NCI-H187 treated with DMSO at 0.1 percent for 48 hours (cell line): ENCODE measurements at places on chromosomes 1 and 21.

DNA sequence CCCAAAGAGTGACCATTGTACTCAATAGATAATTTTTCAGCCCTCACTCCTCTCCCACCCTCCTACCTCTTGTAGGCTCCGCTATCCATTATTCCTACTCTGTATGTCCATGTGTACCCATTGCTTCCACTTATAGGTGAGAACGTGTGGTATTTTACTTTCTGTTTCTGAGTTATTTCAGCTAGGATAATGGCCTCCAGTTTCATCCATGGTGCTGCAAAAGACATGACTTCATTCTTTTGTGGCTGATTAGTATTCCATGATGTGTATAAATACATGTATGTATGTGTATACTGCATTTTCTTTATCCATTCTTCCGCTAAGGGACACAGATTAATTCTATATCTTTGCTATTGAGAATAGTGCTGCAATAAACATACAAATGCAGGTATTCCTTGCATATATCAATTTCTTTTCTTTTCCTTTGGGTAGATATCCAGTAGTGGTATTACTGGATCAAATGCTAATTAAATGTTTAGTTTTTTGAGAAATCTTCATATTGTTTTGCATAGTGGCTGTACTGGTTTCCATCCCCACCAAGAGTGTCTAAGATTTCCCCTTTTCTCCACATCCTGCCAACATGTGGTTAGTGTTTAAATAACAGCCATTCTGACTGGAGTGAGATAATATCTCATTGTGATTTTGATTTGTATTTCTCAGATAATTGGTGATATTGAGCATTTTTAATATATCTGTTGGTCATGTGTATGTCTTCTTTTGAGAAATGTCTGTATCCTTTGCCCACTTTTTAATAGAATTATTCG, 4.9 kb downstream of the LY9 start:
- no peak for DNase-seq

- DNase-seq: no peak
These were observed 272.6 kb downstream of the S1PR1 start for GRCh38 chr1:101509370-101509769.

DNA sequence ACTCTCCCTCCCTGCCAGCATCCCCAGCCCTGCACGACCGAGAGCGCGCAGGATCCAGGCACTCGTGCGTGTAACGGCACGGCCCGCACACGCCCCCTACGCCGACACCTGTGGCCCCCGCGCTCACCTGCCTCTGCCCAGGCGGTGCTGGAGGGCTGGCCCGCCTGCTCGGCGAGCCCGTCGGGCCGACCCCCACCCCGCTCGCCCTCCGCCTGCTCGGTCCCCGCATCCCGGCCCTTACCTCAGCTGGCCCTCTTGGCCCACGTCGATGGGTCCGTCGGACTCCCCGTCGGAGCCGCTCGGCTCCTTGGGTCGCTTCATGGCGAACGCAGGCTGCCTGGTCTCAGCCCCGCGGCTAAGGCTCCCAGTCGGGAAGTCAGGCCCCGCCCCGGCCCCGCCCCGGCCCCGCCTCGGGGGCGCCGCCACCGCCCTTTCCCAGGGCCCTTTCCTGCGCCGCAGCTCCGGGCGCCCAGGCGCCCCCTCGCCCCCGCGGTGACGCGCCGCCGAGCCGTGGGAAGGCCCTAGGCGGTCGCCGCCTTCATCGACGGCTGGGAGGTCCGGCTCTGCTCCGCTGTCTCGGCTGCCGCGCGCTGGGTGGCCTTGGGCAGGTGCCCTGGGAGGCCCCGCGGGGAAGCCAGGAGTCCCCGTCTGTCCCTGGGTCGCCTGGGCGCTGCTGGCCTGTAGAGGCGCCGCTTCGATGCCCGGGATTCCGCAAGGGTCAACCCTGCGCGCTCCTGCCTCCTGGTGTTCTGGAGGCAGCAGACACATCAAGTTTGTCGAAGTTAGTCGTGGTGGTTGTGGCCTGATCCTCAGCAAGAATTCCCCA, at the start of gene HEYL:
TSS of gene HEYL (minus strand) at position 339 of the 826 bp plus-strand sequence. CDS start at position 321, 18 bp downstream.
- DNase-seq: no peak

GRCh38 chr1:157695417-157695816, 5.2 kb downstream of the FCRL3 start:
- DNase-seq: no peak

- DNase-seq: no peak
These were observed 69.2 kb downstream of the NME7 start for GRCh38 chr1:169298441-169298840.

DNA sequence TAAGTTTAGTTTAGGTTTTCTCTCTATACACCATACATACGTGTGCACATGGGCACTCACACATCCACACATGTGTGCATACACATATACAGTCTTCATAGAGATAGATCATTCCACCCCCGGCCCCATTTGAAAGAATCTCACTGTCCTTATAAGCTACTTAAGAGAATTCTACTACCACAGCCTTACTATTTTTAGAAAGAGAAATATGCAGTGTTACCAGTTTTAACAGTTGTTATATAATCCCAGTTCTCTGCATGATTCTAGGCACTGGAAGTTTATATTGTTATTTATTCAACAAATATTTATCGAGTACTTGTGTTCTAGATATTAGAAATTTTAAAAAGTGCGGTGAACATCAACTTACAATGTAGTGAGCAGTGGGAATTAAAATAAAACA, 41.5 kb downstream of the KCTD3 start:
- no peak for DNase-seq
